T-cell (primary cell): ENCODE measurements at places on chromosomes 16 and 17.

DNA sequence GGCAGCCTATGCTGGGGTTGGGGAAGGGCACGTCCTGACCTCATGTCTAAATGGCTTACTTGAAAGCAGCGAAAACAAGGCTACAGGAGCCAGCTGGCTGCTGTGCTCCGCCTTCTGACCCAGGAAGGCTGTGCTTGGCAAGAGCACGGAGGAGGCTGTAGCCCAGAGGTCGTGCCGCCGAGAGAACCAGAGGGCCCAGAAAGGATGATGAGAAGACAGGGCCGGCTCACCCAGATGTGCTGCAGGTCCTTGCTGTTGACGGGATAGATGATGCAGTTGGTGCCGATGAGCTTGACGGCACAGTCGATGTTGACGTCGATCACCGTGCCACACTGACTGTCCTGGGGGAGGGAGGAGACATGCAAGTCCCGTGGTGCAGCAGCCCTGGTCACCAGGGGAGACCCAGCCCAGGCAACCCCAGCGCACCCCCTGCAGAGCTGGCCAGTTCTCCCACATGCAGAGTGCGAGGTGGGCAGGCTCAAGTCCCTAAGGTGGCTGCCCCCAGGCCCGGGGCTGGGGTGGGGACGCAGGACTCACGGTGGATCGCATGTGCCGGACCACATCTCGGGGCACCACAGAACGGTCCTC lies 20.7 kb downstream of the SPHK1 start:
- DNase-seq: no peak
- no peaks in the 10 kb centered on the region for H3K4me1 ChIP-seq
- no peaks in the 10 kb centered on the region for H3K27me3 ChIP-seq
- H3K27ac ChIP-seq: no peak overlapping the region
- H3K36me3 ChIP-seq: peaks cover 56% of the 10 kb centered on the region

- no peak overlapping the region for H3K27ac ChIP-seq
- no peak for DNase-seq
- no peaks in the 10 kb centered on the region for H3K27me3 ChIP-seq
- no peaks in the 10 kb centered on the region for H3K4me1 ChIP-seq
- H3K36me3 ChIP-seq: no peaks in the 10 kb centered on the region
- H3K4me3 ChIP-seq: no peak overlapping the region
These were observed 80.6 kb downstream of the OR1D5 start for GRCh38 chr17:2982854-2983253.

DNA sequence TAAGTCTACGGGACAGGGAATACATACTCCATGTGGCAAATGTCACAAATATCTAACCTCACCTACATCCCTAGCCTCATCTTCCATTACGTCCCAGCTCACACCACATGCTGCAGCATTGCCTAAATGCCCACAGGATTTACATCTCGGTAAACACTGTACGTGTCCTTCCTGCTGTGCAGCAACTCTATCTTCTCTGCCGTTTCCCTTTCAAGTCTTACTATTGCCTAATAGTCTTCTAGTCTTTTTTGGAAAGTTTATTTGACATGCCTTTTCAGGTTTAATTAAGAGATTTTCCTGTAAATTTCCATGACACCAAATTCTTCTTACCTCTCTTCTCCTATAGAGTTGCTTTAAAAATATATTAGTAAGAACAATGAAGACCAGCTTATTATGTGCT lies 120.5 kb downstream of the HS3ST4 start:
- H3K27ac ChIP-seq: no peak overlapping the region
- no peak overlapping the region for H3K4me3 ChIP-seq
- peaks cover 2% of the 10 kb centered on the region for H3K27me3 ChIP-seq
- no peak for DNase-seq
- H3K36me3 ChIP-seq: no peaks in the 10 kb centered on the region

- no peak overlapping the region for H3K4me3 ChIP-seq
- no peaks in the 10 kb centered on the region for H3K36me3 ChIP-seq
- DNase-seq: no peak
- no peak overlapping the region for H3K27ac ChIP-seq
- H3K27me3 ChIP-seq: no peaks in the 10 kb centered on the region
These were observed 262.3 kb downstream of the KIF2B start for GRCh38 chr17:54085020-54085419.

DNA sequence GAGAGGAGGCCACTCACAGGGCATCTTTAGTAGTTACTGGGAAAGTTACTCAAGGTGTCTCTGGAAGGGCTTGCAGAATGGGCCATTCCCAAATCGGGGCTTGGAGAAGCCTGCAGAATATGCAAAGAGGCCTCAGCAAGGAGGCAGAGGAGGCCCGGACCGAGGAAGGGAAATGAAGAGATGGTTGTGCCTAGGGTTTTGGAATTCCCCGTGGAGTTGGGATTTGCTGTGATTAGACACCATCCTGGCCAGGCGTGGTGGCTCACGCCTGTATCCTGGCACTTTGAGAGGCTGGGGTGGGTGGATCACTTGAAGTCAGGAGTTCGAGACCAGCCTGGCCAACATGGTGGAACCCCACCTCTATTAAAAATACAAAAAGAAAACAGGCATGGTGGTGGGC lies 193.0 kb downstream of the IRF8 start:
- no peak for DNase-seq
- H3K4me3 ChIP-seq: no peak overlapping the region
- H3K36me3 ChIP-seq: no peaks in the 10 kb centered on the region
- H3K27me3 ChIP-seq: peaks cover 14% of the 10 kb centered on the region
- no peaks in the 10 kb centered on the region for H3K4me1 ChIP-seq
- no peak overlapping the region for H3K27ac ChIP-seq

GRCh38 chr16:86714166-86714565 lies 135.8 kb downstream of the FOXL1 start:
- DNase-seq: no peak
- no peak overlapping the region for H3K4me3 ChIP-seq
- H3K27me3 ChIP-seq: no peaks in the 10 kb centered on the region
- no peaks in the 10 kb centered on the region for H3K4me1 ChIP-seq
- H3K27ac ChIP-seq: no peak overlapping the region

DNA sequence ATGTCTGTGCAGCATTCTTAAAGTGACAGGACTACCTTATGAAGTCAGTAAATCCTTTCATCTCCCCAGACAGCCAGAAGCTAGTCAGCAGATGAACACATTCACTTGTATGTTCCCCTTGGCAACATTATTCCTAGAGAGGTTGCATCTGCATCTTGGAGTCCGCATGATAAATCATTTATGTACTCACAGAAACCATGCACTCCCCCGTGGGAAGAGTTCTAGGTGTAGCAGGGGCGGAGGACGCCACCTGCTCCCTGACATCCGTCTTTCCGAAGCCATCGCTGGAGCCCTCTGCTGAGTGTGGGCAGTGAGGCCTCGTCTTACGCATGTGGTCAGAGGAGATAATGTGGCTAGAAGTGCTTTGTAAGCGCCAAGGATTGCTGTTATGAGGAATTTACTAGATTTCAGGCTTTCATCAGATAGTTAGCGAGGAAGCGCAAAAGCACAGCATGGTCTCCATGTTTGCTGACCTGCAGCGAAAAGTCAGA lies 144.5 kb downstream of the RPTOR start:
- H3K36me3 ChIP-seq: peaks cover 6% of the 10 kb centered on the region
- H3K4me1 ChIP-seq: no peaks in the 10 kb centered on the region
- DNase-seq: no peak
- no peak overlapping the region for H3K4me3 ChIP-seq
- H3K27me3 ChIP-seq: no peaks in the 10 kb centered on the region

- H3K36me3 ChIP-seq: no peaks in the 10 kb centered on the region
- DNase-seq: no peak
- no peak overlapping the region for H3K4me3 ChIP-seq
- peaks cover 26% of the 10 kb centered on the region for H3K4me1 ChIP-seq
These were observed 5.5 kb downstream of the SERPINF1 start for GRCh38 chr17:1767358-1767757.

DNA sequence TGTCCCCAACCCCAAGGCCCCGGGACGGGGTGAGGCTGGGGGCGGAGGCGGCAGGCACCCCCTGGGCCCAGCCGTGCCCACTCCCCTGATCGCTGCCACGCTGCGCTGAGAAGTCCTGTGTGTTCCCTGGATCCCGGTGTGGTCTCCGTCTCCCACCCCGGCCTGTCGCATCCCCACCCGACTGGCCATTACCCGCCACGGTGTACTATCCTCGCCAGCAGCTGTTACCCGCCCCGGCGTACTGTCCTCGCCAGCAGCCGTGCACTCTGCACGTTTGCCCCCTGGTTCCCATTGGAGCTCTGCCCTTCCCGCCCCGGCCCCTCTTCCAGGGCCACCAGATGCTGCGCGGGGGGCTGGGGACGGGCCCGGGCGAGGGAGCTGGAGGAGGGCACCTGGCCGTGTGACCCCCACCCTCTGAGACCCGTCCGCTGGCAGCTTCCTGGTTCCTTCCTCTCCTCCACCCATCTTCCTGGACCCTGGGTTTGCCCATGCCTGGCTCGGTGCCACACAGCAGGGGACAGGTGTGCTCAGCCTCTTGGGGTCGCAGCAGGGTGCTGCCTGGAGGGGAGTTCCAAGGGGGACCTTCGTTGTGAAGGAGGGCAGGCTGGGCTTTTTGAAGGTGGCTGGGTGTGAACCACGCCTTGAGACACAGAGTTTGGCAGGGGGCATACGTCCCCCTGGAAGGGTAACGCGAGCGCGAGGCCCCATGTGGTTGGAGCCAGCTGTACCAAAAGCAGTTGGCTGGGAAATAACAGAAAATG lies 19.7 kb downstream of the BAHCC1 start:
- no peaks in the 10 kb centered on the region for H3K27me3 ChIP-seq
- no peak overlapping the region for H3K27ac ChIP-seq
- DNase-seq: no peak
- peaks cover 35% of the 10 kb centered on the region for H3K4me1 ChIP-seq
- H3K4me3 ChIP-seq: no peak overlapping the region

- H3K27ac ChIP-seq: no peak overlapping the region
- no peaks in the 10 kb centered on the region for H3K36me3 ChIP-seq
- H3K4me3 ChIP-seq: no peak overlapping the region
- peaks cover 6% of the 10 kb centered on the region for H3K4me1 ChIP-seq
- no peak for DNase-seq
These were observed 11.6 kb downstream of the AQP8 start for GRCh38 chr16:25228372-25228771.

DNA sequence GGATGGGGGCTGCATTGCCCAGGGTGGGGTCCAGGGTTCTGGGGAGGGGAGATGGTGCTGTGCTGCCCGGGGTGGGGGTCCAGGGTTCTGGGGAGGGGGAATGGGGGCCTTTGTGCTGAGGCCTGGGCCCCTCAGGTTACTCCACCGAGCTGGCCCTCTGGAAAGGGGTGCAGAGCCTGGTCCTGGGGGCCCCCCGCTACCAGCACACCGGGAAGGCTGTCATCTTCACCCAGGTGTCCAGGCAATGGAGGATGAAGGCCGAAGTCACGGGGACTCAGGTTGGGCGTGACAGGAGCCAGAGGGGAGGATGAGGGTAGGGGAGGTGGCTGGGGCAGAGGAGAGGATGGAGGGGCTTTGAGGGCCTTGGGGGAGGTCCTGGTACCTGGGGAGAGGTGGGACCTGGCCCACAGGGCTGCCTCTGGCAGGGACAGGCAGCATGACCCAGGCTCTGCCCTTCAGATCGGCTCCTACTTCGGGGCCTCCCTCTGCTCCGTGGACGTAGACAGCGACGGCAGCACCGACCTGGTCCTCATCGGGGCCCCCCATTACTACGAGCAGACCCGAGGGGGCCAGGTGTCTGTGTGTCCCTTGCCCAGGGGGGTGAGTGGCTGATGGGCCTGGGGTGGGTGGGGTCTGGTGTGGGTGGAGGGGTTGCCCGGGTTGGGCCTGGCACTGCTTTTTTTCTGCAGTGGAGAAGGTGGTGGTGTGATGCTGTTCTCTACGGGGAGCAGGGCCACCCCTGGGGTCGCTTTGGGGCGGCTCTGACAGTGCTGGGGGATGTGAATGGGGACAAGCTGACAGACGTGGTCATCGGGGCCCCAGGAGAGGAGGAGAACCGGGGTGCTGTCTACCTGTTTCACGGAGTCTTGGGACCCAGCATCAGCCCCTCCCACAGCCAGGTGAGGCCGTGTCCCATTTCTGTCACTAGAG lies 7.8 kb downstream of the ITGAX start:
- H3K27me3 ChIP-seq: peaks cover 4% of the 10 kb centered on the region
- no peak overlapping the region for H3K27ac ChIP-seq
- H3K36me3 ChIP-seq: no peaks in the 10 kb centered on the region
- no peak for DNase-seq

DNA sequence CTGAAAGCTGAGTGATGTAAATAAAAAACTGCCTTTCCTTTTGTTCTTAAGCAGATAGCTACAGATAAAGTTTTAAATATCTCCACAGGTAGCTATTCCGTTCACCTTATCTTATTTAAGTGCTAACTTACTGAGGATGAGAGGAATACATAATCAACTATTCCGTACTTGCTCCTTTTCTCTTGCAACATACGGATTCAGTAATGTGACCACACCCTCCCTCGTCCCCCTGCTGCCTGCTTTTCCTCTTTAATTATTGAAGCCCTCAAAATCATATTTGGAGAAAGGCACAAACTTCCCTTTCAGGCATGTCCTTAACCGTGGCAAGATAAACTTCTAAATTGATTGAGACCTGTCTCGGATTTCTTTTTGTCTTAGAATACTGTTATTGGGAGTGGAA lies 101.4 kb downstream of the MAP2K4 start:
- H3K4me1 ChIP-seq: no peaks in the 10 kb centered on the region
- no peak overlapping the region for H3K27ac ChIP-seq
- peaks cover 28% of the 10 kb centered on the region for H3K36me3 ChIP-seq
- H3K27me3 ChIP-seq: no peaks in the 10 kb centered on the region
- no peak for DNase-seq
- H3K4me3 ChIP-seq: no peak overlapping the region

- no peak for DNase-seq
- no peaks in the 10 kb centered on the region for H3K27me3 ChIP-seq
- H3K36me3 ChIP-seq: no peaks in the 10 kb centered on the region
- no peak overlapping the region for H3K4me3 ChIP-seq
- H3K4me1 ChIP-seq: peaks cover 3% of the 10 kb centered on the region
- no peak overlapping the region for H3K27ac ChIP-seq
These were observed 33.1 kb upstream of the HERPUD1 start for GRCh38 chr16:56898847-56899246.

DNA sequence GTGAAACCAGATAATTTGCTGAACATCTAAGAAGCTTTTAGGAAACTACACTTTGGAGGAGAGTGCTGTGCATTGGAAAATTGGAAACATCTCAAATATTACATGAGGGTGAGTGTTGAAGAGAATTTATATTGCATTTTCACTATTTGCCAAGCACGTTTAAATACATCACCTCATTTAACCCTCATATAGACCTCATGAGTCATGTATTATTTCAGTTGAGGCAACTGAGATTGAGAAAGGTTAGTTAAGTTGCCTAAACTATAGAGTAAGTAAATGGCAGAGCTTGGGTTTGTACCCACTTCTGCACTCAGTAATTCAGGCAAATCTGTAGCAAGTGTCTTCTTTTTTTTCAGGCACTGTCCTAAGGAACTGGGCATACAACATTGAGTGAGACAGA lies 3.7 kb upstream of the NLK start:
- H3K27ac ChIP-seq: no peak overlapping the region
- no peaks in the 10 kb centered on the region for H3K27me3 ChIP-seq
- H3K4me3 ChIP-seq: no peak overlapping the region

- H3K27me3 ChIP-seq: no peaks in the 10 kb centered on the region
- H3K4me1 ChIP-seq: peaks cover 48% of the 10 kb centered on the region
- no peak for DNase-seq
- no peak overlapping the region for H3K4me3 ChIP-seq
These were observed 21.5 kb upstream of the SKAP1 start for GRCh38 chr17:48451489-48451888.

GRCh38 chr16:65012357-65012756 lies 109.5 kb downstream of the CDH11 start:
- no peaks in the 10 kb centered on the region for H3K27me3 ChIP-seq
- H3K27ac ChIP-seq: no peak overlapping the region
- no peak for DNase-seq
- H3K36me3 ChIP-seq: no peaks in the 10 kb centered on the region
- H3K4me1 ChIP-seq: no peaks in the 10 kb centered on the region
